Foreskin keratinocyte (primary cell): ENCODE measurements at places on chromosomes 7 and 10.
A peak's percentile ranks its signal among the peaks of the same experiment; 100 is the strongest.

GRCh38 chr7:142185801-142186200, 72.1 kb downstream of the PRSS58 start:
- no peak for DNase-seq

GRCh38 chr10:69902835-69903535, 101.3 kb downstream of the COL13A1 start:
- no peak for DNase-seq

- no peak for DNase-seq
Measured at GRCh38 chr10:72333112-72334015, 21.4 kb downstream of the DNAJB12 start.

DNA sequence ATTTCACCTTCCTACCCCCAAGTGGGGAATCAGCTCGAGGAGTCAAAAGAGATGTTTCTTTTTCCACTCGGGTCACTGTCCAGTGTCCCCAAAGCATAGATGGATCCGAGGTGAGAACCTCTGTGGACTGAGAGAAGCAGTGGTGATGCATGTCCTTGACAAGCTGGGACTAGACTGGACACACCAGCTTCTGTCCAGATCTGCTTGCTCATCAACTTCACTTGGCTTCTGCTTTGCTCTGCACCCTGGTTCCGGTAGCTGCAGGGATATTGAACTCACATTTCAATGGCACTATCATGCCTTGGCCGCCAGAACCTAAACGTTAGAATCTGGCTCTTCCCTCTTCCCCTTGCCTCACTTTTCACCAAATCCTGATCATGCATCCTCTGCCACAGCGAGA, 50.3 kb upstream of the CXCL12 start:
- DNase-seq = no peak

DNA sequence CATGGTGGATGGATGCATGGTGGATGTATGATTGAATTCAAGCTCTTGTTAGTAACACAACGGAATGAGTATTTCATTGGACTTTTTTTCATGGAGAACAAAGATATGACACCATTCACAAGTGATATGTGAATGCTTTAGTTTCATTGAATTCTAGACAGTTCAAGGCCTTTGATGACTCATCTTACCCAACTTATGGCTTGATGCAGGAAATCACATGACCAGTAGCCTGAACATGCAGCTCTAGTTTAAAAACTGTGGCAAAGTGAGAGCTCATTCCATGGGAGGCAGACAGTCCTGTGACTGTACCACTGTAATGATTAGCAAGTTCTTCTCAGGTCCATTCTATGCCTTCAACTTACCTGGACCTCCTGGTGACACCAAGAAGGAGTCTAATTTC, 1239.3 kb downstream of the TYW1 start:
- DNase-seq = no peak

- no peak for DNase-seq
Measured at GRCh38 chr7:13849163-13849892, 140.1 kb downstream of the ETV1 start.

DNA sequence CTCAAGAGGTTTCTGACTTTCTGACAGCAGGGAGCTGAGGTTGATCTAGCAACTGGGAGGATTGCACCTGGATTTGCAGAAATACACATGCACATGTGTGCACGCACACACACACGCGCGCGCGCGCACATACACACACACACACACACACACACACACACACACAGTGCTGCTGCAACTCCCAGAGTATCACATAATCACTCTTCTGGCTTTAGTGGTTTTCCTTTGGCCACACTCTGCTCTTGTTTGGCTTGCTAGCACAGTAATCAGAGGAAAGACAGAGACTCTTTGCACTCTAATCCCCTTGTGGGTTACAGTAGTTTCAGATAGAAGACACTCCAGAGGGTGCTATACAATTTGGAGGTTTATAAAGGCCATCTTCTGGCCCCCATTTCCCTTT, 705.0 kb downstream of the AUTS2 start:
- DNase-seq = no peak

GRCh38 chr10:32376097-32376496, 29.1 kb upstream of the EPC1 start:
- DNase-seq = no peak

GRCh38 chr7:78225534-78225933, 427.0 kb downstream of the PHTF2 start:
- DNase-seq = no peak

- peak; percentile 57 for DNase-seq
Measured at GRCh38 chr7:71626206-71626605, 494.3 kb downstream of the GALNT17 start.

DNA sequence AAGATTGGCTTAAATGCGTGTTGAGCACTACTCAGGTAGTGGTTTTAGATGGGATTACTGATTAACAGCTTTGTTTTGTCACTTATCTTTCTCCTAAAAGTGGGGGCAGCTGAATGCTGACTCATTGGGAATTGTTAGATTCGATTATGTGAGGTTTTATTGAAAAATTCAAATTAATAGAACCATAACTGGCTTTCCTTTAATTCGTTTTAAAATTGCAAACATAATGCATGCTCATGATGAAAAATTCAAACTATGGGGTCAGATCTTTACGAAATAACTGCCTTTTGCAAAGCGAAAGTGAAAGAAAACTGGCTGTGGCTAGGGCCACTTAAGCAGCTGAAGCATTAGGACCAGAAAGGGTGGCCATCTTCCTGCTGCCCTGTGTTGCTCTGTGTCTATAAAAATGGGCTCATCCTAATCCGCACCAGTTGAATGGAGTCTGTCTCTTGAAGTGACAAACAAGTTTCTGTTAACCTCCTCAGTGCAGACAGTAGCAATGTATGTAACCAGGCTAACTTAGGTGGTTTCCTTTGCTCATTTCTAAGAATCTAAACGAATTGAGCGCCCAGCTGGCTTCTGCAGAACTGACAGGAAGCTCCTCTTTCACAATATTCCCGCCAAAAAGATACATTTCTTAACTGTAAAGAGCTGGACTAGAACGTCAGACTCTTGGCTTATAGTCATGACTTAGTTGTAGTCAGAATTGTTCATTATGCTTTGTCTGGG, 27.8 kb downstream of the DENND10 start:
- no peak for DNase-seq

- no peak for DNase-seq
Measured at GRCh38 chr10:12041766-12042408, 722 bp downstream of the UPF2 start.

GRCh38 chr10:123962756-123963530, 71.3 kb upstream of the CPXM2 start:
- no peak for DNase-seq

DNA sequence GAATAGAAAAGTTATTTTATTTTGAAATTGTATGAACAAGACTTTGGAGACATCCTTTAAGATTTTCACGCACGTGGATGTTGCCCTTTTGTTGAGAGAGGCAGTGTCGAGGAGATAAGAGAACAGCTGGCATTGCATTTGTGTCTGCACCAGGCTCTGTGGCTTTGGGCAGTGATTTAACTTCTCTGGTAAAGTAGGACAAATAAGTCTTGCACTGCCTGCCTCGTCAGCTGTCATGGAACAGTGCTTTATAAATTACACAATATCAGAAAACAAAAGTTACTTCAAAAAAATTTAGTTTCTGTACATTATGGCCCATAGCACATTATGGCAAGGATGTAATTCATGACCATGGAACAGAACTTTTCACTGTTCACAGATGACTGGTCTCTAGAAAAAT, 20.1 kb downstream of the SNX10 start:
- no peak for DNase-seq

GRCh38 chr7:99733448-99733847, 1.5 kb downstream of the CYP3A7 start:
- DNase-seq = no peak
